NCI-H748 treated with DMSO at 0.1 percent for 48 hours (cell line): ENCODE measurements at places on chromosomes 2 and 18.
A peak's percentile ranks its signal among the peaks of the same experiment; 100 is the strongest.

DNA sequence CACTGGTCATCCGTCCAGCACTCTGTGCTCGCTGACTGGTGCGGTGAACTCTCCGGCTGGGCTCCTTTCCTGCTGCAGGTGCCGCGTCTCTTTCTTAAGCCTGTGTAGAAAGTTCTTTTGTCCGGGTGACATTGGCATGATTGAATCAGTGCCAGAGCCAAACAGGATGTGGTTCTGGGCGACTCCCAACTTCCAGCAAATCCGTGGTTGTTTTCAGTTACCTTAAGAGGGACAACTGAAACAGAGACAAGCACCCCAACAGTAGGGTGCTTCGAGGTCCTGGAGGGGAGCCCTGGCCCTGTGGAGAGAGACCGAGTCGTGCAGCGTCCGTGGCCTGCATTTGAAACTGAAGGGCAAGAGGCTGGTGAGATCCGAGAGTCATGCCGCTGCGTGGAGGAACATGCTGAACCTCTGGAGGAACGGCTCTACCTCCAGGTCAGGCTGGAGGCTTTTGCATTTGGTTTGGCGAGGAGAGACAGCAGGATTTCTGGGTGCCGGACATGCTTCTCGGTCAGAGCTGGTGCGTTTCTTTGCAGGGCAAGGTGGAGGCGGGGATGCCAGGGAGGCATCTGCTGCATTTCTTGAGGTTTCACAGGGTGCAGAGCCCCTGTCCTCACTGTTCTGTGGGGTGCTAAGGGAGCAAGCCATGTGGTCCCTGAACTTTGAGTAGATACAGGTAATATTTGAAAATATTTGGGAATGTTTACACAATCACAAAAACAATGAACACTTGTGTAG lies 26.8 kb downstream of the SH3BP4 start:
- no peak for DNase-seq

DNA sequence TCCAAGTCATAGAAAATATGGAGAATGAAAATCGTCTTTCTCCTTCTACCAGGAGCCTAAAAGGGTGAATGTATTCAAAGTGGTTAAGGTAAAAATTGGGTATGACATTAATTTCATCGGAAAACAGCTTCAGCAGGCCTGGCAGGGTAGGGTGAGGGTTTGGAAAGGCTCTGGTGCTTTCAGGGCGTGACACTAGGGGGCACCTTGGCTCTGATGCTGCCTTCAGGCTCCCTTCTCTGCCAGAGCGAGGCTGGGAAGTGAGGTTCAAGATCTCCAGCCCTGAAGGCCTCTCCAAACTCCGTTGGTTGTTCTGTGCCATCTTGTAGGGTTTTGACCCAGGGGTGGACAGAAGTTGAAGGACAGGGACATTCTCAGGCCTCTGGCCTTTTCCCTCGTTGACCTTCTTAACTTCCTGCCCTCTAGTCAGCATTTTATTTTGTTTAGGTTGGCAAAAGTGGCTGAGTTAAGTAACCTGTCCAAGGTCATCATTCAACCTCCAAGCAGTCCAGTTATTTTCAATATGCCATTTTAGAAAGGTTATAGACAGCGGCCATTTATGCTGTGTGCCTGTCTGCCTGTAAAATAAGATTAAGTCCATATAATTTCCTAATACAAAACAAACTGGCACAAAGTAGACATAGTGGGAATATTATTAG lies 40.3 kb downstream of the EML6 start:
- DNase-seq: no peak

DNA sequence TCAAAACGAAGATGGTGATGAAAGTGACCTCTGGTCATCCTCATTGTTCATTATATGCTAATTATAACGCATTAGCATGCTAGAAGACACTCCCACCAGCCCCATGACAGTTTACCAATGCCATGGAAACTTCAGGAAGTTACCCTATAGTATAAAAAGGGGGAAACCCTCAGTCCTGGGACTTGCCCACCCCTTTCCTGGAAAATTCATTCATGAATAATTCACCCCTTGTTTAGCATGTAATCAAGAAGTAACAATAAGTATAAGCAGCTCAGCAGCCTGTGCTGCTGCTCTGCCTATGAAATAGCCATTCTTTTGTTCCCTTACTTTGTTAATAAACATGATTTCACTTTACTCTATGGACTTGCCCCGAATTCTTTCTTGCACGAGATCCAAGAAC lies 70.5 kb upstream of the CHAC2 start:
- DNase-seq: no peak

DNA sequence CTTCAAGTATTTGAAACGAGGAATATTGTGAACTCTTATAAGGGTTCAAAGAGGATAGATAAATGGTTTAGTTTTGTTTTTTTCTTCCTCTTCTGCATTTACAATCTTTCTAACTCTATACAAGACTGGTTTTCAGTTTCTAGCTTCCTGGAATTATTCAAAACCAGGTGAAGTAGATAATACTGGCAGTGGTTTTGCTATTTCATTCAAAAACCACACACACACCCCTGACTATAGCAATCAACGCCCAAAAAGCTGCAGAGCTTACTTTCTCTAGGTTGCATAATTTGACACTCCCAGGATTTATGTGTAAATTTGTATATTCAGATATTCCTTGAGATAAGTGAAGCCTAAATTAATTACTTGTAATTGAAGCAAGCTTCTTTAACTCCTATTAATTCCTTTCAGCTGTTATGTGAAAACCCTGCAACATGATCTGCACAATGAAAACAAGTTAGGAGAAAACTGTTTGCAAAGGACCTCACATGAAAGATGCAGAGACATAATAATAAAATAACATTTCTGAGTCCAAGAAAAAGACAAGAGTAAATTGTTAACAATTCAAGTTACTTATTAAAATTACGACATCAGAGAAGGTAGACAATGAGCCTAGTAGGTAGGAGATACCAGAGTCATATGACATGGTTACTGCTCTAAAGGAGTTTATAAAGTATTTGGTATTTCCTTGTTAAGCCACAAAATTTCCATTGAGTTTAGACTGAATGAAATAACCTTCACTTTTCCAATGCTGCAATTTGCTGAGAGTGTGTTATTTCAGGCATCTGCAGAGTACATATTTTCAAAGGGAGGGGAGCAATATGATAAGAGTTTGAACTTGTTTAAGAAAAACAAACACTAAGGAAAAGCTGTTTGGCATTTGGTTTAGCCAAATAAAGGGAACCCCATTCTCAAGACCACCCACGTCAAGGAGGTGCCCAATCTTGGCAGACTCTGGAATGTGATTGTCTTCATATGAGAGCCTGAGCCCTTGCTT lies 1.6 kb upstream of the NFE2L2 start:
- no peak for DNase-seq

DNA sequence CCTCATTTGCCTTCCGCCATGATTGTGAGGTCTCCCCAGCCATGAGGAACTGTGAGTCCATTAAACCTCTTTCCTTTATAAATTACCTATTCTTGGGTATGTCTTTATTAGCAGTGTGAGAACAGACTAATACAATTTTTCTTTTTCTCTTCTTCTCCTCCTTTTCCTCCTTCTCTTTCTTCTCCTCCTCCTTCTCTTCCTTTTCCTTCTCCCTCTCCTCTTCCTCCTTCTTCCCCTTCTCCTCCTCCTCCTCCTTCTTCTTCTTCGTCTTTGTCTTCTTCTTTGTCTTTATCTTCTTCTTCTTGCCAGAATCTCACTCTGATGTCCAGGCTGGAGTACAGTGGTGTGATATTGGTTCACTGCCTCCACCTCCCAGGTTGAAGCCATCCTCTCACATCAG lies 20.2 kb downstream of the SKA1 start:
- no peak for DNase-seq

- no peak for DNase-seq
These were observed 58.9 kb downstream of the TRAPPC8 start for GRCh38 chr18:31884020-31884419.

DNA sequence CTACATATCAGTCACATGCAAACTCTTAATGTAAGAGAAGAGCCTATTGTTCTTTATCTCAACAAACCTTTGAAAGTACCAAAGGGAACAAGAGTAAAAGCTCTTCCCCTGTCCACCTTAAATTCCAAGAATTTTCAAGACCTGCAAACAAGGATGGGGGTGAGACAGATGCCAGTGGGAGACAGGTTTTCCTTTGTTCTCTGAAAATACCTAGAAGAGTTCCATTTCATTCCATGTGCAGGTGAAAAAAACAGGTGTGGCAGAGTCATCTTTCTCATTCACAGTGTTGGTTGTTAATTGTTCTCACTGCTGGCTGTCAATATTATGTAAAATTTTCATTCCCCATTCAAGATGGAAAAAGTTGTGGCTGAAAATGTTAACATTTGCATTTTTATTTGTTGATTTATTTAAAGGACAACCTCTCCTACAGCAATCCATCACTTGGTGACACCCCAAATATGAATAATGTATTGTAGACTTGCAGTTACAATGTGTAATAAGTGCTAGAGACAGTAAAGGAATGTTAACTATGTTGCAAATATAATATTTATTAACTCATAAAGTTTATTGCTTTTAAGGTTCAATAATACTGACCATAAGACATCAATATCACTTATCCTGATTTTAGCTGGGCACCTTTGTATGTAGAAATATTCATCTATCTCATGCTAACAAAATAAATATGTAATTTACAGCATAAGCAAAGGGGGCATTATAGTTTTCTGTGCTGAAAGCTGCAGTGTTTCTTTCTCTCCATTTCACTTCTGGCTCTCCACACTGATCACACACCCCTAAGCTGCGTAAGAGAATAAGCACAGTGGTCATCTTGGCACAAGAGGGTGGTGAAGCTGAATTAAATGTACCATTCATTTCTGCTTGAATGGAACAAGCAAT lies 347.0 kb downstream of the KIAA1328 start:
- peak; percentile 32 for DNase-seq

DNA sequence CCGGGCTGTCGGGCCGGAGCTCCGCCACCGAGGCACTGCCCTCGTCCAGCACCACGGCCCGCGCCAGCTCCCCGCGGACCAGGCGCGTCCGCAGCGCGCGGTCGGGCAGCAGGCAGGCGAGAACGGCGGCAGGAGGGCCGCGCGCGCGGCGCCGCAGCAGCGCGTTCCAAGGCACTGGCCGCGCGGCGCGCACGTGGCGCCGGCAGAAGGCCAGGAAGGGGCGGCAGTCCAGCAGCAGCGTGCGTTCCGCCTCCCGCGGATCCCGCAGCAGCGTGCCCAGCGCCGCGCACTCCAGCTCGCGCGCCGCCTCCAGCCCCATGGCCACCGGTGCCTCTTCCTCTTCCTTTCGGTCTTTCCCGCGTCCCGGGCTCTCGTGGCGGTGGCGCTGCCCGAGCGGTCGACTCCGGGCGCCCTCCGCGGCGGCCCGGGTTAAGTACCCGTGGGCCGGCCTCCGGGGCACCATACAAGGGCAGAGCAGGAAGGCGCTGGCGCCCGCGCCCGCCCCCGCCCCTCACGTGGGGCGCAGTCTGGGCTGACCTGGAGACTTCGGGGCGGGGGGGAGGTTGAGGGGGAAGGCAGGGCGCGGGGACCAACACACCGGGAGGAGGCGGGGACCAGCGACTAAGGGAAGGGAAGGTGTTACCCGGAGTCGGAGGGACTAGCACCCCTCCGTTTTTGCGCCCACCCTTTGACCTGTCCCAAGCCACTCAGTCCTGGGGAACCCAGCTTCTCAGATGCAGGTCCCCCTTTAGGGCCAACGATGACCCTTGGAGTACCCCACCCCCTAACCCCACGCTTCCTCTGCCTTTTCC lies at the start of gene DUSP2:
Gene DUSP2, minus strand, starts transcription at position 405 of the 812 bp plus-strand sequence. Its CDS starts 86 bp downstream, at position 319.
- DNase-seq: no peak

DNA sequence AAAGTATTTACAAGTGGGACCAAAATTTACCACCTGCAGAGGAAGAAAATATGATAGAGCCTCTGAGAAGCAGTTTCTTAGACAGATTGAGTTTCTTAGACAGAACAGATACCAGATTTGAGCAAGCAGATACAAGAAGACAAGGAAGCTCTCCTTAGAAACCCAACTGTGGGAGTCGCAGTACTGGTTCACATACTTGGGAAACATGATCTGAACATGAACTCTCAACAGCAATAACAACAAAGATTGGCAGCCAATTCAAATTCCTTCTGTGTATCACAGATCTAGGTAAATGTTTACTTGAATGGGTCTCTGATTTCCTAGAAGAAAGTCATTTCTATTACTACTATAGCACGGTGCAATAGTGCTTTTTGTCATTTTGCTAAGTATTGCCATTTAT lies 82.1 kb downstream of the OLA1 start:
- no peak for DNase-seq

DNA sequence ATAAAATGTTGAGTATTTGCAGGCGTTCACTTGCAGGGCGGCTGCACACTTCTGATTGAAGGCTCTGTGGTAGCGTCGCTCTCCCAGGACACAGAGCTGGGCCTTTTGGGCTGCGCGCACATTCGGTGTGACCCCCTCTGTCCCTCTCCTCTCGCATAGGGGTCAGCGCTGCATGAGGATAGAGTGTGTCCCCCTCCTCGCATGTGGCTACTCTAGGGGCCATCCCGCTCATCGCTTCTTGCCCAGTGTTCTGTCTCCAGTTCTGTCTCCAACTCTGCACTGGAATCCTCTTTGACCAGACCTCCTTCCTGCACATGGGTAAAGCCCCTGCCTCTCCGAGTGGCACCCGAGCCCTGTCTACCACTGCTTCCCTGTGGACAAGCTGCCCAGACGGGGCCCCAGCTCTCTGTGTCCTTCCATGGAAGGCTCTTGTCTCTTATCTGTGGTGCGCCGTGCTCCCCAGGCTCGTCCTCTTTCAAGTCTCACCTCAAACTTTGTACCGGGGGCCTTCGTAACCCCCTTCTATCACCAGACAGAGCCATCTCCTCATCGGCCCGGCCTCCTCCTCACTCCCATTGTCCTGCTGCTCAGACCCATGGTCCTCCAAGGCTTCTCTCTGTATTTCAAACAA lies 278.0 kb upstream of the HDAC4 start:
- no peak for DNase-seq
